ENCODE measurements at places on chromosomes 2 and 18.

GRCh38 chr2:69561101-69561500 lies 82.4 kb downstream of the AAK1 start:
- no peak for DNase-seq

GRCh38 chr2:169107645-169108044 lies 38.3 kb downstream of the DHRS9 start:
- no peak for DNase-seq

DNA sequence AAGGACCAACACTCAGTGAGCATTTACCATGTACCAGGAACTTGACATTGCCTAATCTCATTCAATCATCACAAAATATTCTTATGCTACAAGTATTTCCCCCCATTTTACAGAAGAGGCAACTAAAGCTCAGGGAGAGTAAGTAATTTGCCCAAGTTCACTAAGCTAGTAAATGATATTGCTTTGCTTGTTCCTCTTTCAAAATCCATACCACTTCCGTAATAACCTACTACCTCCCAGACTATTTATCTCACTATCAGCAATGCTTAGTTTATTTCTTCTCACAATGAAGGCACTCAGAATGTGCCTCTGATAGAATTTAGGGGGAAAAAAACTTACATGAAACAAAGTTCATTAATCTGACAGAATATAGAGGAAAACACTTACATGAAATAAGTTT lies 1070.9 kb upstream of the FANCL start:
- no peak for DNase-seq

- DNase-seq: no peak
These were observed 9.8 kb downstream of the LGALSL start for GRCh38 chr2:64463781-64464180.

DNA sequence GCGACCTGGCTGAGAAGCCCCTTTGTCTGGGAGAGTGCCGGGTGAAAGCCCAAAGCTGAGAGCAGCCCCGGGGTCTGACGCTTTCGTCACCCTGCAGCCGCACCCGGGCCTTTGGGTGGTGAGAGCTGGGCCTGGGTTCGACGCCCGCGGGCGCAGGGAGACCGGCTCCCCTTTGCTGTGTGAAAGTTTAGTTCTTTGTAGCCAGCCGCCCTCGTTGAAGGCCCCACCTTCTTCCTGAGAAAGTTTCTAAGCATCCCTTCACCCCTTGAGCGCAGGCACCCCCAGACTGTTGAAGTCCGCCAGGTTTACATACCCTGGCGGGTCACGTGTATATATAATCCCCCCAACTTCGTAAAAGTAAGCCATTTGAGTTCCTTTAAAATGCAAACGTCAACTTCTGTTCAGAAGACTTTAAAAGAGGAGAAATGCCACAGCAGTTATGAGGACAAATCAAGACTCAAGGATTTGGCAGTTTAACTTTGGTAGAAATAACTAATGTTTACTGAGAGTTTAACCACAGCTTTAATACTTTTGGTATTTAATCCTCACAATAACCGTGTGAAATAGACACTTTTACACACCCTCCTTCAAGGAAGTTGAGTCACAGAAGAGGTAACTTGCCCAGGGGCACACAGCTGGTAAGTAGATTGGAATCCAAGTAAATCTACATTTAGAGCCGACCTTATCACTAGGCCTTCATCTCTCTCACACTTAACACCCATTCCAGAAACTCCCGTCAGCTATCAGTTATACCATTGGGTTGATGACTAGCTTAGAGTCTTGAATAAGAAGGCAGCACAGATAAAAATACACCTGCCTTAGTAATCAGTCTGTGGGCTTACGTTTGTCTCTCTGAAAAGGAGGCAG lies 1.1 kb upstream of the MBOAT2 start:
- DNase-seq: no peak

DNA sequence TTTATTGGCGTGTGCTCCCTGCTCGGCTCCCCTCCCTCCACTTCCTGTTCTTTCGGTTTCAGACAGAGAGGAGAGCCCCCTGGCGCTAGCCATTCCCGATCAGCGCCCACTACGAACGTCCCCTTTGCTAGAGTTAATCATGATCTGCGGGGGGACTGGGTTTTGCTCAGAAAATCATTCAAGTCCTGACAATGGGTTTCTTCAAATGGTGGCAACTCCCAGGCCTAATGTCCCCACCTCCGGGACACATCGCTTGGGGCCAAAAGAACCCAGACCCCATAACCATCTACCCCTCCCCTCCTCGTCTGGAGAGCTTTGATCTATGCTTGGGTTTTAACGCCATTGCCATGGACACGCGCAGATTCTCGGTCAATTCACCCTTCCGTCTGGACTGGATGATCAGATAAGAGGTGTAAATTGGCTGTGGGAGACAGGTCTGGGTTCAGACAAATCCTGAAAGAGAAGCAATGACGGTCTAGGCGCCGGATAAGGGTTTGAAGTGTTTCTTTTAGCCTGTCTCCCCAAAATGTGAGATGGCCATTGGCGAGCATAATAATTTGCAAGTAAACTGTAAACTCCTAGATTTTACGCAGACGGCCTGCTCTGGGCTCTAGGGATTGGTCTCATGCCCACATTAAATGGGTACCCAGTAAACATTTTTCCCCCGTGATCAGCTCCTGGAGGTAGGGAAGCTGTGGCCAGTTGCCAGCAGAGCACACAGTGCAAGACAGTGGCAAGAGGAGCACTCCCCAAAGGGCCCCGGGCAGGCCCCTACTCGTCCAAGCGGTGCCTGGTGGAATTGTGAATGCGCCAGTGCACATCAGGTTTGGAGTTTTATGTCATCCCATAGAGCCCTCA lies 4.7 kb downstream of the NRP2 start:
- no peak for DNase-seq

DNA sequence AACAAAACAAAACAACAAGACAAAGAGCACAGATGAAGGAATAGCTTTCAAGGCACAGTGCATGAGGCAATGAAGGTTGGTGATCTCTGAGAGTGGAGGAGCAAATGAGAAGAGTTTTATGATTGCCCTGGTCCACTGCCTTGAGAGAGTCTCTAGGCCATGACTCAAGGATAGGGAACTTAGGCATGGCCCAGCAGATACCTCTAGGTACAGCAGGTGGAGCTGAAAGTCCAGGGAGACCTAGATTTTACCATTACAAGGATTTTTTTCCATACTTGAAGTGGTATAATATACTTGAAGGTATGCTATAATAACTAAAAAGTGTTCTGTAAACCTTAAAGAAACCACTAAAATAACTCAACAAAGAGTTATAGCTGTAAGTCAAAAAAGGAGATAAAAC lies 239.5 kb upstream of the KLHL29 start:
- no peak for DNase-seq

GRCh38 chr2:31333046-31333445 lies 81.5 kb downstream of the XDH start:
- DNase-seq: no peak

- no peak for DNase-seq
These were observed 53.4 kb downstream of the AAK1 start for GRCh38 chr2:69589973-69590652.

- DNase-seq: no peak
These were observed 21.7 kb downstream of the ASPRV1 start for GRCh38 chr2:69939722-69940121.

DNA sequence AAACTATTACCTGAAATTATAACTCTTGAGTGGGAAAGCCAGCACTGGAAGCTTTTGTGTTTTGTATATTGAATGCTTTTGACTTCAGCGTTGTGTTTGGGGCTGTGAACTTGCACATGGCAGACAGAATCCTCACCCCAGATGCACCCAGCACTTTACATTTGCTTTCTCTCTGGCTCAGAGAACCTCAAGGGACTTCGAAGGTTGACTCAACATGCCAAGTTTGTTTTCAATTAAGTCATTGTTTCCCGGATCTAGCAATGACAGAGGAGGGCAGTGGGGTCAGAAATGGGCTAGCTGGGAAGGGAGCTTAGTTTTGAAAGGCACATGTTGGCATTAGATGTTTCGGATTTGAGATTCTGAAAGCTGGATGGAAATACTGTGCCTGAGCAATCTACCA lies 22.4 kb downstream of the TET3 start:
- no peak for DNase-seq

- DNase-seq: no peak
These were observed 96.0 kb upstream of the ALKAL2 start for GRCh38 chr2:383888-384287.

- no peak for DNase-seq
These were observed 347.6 kb downstream of the CTNNA2 start for GRCh38 chr2:79860228-79861058.

- no peak for DNase-seq
These were observed 231.3 kb upstream of the ZC3H15 start for GRCh38 chr2:186254759-186255158.

Measured in NCI-H187 (cell line).